ENCODE measurements at places on chromosomes 5 and 9.

- no peak for DNase-seq
These were observed 52.8 kb downstream of the DIAPH1 start for GRCh38 chr5:141565826-141566570.

DNA sequence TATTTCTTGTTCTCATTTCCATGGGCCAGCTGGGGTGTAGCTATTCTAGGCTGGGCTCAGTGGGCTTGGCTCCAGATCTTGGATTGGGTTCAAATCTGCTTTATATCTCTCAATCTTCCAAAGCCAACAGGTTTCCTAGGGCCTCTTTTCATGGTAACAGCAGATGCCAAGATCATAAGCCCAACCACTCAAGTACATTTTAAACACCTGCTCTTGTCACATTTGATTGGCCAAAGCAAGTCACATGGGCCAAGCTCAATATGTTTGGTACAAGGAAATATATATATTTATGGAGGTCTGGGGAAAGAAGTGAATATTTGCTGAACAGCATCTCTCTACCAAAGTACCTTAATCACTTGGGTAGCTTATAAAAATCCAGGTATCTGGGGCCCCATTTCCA lies 49.5 kb downstream of the MRRF start:
- DNase-seq, result no peak

- DNase-seq, result no peak
These were observed 149.8 kb downstream of the MED10 start for GRCh38 chr5:6228257-6229250.

GRCh38 chr9:7802666-7803065 lies 3.1 kb upstream of the DMAC1 start:
- peak; percentile 53 for DNase-seq

DNA sequence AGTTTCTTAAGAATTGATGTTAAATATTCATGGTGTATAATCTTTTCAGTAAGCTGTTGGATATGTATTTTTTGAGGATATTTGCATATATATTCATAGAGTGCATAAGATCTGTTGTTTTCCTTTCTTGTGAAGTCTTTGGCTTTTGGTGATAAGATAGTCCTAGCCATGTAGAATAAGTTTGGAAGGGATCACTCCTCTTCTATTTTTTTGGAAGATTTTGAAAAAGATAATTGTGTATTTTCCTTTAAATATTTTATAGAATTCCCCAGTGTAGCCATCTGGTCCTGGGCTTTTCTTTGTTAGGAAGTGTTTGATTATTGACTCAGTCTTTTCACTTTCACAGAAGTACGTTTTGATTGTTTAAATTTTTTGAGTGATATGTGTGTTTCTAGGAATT lies 318.8 kb upstream of the CDH10 start:
- DNase-seq, result no peak

DNA sequence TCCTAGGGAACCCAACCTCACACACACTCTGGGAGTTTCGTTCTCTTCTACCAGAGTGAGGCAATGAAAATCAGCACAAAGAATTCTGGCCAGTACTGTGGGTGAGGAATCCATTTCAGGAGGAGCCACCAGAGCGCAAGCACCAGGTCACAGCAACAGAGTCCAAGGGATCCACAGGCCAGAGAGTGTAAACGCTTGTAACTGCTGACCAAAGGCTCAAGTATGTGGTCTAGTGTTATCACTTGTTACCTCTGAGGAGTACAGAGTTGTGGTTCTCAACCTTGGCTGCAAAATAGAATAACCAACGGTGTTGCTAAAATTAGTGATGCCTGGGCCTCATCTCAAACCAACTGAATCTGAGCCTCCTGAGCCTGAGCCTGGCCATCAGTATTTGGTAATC lies 152.5 kb upstream of the ZNF366 start:
- no peak for DNase-seq

- DNase-seq, result no peak
These were observed 45.6 kb downstream of the NNT start for GRCh38 chr5:43648499-43649124.

DNA sequence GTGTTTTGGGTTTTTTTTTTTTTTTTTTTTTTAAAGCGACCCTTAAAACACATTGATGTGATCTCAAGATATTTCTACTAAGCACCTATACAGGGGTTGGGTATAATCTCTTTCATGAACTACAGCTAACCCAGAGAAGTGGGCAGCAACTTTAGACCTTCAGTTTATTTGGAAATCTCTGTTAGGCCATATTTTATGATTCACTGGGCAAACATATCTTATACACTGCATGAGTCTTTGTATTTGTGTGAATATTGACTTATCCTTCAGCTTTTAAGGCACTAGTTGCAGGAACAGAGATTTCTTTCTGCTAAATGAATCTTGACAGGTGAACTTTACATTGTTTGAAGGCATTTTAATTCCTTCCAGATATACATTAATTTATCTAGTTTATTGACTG lies 194.4 kb downstream of the ARRDC3 start:
- no peak for DNase-seq
